Activated CD4-positive, alpha-beta T cell treated with anti-CD3 and anti-CD28 coated beads, Interleukin-2, amount 10 ng/mL, durations not matched to agents 7 days and 5 days (primary cell): ENCODE measurements at places on chromosomes 12 and 14. TPM values are rescaled to one million over a fixed set of nuclear protein-coding genes. Genes with fewer than 3 reads are reported as not detected.

The SERPINA9 gene
- total RNA-seq, result not detected

The PMEL gene
- total RNA-seq, result 0.37 TPM

- H3K36me3 ChIP-seq, result no peaks in the 10 kb centered on the region
Measured at GRCh38 chr14:56751471-56751870, 58.8 kb downstream of the OTX2 start.

The TAS2R50 gene
- 1.1 TPM for total RNA-seq

The EPYC gene
- not detected for total RNA-seq

DNA sequence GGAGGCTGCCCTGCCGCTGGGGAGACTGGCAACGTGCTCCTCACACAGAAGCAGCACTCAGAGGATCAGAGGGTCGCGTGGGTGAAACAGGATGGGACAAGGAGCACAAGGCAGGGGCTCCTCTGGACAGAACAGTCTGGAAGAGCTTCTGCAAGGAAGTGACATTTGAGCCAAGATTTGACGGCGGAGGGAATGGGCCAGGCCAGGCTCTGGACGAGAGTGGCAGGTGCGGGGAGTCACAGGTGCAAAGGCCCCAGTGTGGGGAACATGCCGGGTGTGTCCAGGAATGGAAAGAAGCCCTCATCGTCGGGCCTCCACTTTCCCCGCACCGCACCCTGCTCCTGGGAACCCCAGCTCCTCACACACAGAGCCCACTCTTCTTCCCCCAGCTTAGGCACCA, 84.0 kb downstream of the RFLNA start:
- peak overlapping the region; percentile 68 for H3K27ac ChIP-seq
- no peak for DNase-seq
- H3K36me3 ChIP-seq, result peaks cover 2% of the 10 kb centered on the region

GRCh38 chr12:118220702-118221101, 84.8 kb downstream of the PEBP1 start:
- H3K4me1 ChIP-seq, result no peaks in the 10 kb centered on the region
- H3K36me3 ChIP-seq, result peaks cover 11% of the 10 kb centered on the region
- H3K4me3 ChIP-seq, result no peak overlapping the region
- H3K27me3 ChIP-seq, result no peaks in the 10 kb centered on the region
- H3K27ac ChIP-seq, result peak overlapping the region; percentile 15

- no peak for DNase-seq
- H3K4me1 ChIP-seq, result no peaks in the 10 kb centered on the region
- H3K36me3 ChIP-seq, result peaks cover 2% of the 10 kb centered on the region
- peaks cover 9% of the 10 kb centered on the region for H3K27me3 ChIP-seq
Measured at GRCh38 chr12:34108405-34108803, 86.1 kb downstream of the ALG10 start.

The SLC4A8 gene
- 2.9 TPM for total RNA-seq

The FOXG1 gene
- total RNA-seq, result not detected

The CDK4 gene
- total RNA-seq, result 84.4 TPM

DNA sequence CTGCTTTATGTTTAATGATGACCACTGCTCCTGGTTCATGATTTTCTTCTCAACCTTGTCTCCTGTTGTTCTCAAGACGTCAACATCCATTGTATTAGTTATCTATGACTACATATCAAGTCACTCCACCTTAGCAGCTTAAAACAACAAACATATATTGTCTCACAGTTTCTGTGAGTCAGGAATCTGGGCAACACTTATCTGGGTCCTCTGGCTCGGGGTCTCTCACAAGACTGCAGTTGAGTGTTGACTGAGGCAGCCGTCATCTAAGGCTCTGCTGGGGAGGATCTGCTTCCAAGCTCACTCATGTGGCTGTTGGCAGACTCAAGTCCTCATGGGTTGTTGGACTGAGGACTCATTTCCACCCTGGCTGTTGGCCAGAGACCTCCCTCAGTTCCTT, 27.3 kb upstream of the FRS2 start:
- H3K27me3 ChIP-seq, result no peaks in the 10 kb centered on the region
- no peak overlapping the region for H3K27ac ChIP-seq
- H3K36me3 ChIP-seq, result no peaks in the 10 kb centered on the region
- DNase-seq, result no peak

GRCh38 chr14:50762001-50762930, 68.7 kb downstream of the NIN start:
- H3K4me3 ChIP-seq, result no peak overlapping the region
- H3K27ac ChIP-seq, result no peak overlapping the region
- DNase-seq, result no peak
- H3K4me1 ChIP-seq, result peaks cover 7% of the 10 kb centered on the region
- peaks cover 63% of the 10 kb centered on the region for H3K36me3 ChIP-seq

- peaks cover 16% of the 10 kb centered on the region for H3K27me3 ChIP-seq
- H3K27ac ChIP-seq, result no peak overlapping the region
- H3K4me3 ChIP-seq, result no peak overlapping the region
- no peaks in the 10 kb centered on the region for H3K4me1 ChIP-seq
- no peak for DNase-seq
Measured at GRCh38 chr14:103097994-103098957, 3.8 kb downstream of the EXOC3L4 start.

- H3K27me3 ChIP-seq, result no peaks in the 10 kb centered on the region
- H3K4me1 ChIP-seq, result peaks cover 2% of the 10 kb centered on the region
- no peak for DNase-seq
- no peak overlapping the region for H3K4me3 ChIP-seq
Measured at GRCh38 chr14:95455246-95455645, 61.2 kb downstream of the SYNE3 start.

The TMEM260 gene
- 20.0 TPM for total RNA-seq

DNA sequence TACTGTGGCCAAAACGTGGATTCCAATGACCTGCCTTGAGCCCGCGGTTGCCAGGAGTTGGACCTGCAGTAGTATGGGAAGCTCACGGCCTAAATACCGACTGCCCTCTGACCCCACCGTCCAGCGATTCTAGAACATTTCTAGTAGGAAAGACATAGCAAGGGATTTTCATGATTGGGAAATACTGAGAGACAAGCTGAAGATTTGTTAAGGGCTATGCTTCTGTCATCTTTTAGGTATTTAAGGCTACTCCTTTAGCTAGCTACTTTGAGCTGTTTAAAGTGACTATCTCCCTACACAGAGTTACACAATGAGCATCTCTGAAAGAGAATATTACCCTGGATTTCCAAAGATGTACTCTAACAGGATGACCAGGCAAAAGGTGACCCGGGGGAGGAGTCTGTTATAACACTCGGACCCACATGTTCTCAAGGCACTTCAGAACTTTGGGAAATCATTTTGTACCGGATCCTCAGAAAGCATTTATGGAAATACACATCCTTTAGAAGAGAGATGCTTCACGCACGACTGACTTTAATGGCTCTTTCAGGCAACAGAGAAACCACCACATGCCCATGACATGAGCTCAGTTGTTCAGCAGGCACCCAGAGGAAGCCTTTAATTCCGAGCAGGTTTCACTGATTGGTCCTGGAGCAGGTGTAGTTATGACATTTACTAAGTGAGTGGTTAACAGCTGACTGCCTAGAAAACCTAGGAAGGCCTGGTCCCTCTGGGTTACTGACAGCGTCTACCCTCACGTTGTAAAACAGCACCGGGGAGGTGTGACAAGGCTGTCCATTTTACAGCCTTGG, 4.2 kb downstream of the BAG5 start:
- no peaks in the 10 kb centered on the region for H3K27me3 ChIP-seq
- H3K27ac ChIP-seq, result no peak overlapping the region
- H3K36me3 ChIP-seq, result peaks cover 29% of the 10 kb centered on the region
- no peak overlapping the region for H3K4me3 ChIP-seq

GRCh38 chr12:95396849-95397468, 77.0 kb upstream of the METAP2 start:
- H3K36me3 ChIP-seq, result peaks cover 2% of the 10 kb centered on the region
- H3K27ac ChIP-seq, result no peak overlapping the region
- H3K27me3 ChIP-seq, result peaks cover 6% of the 10 kb centered on the region
- no peak overlapping the region for H3K4me3 ChIP-seq
- peaks cover 9% of the 10 kb centered on the region for H3K4me1 ChIP-seq
- DNase-seq, result no peak

- H3K4me1 ChIP-seq, result peaks cover 3% of the 10 kb centered on the region
- H3K4me3 ChIP-seq, result no peak overlapping the region
- peak; percentile 66 for DNase-seq
- H3K36me3 ChIP-seq, result no peaks in the 10 kb centered on the region
Measured at GRCh38 chr14:89915114-89915878, 39.2 kb downstream of the EFCAB11 start.

The CCDC63 gene
- not detected for total RNA-seq

The LACRT gene
- not detected for total RNA-seq

The ING4 gene
- total RNA-seq, result 33.7 TPM
